ENCODE measurements at places on chromosomes 1 and 21.
A peak's percentile ranks its signal among the peaks of the same experiment; 100 is the strongest.

- DNase-seq: no peak
These were observed 141.8 kb upstream of the ADAMTS5 start for GRCh38 chr21:27108701-27109100.

GRCh38 chr1:246827396-246827795, 103.2 kb downstream of the SCCPDH start:
- DNase-seq: no peak

- DNase-seq: peak; percentile 39
These were observed 8.4 kb upstream of the PAXBP1 start for GRCh38 chr21:32779983-32780382.

- peak; percentile 58 for DNase-seq
These were observed 172.7 kb downstream of the TGFBR3 start for GRCh38 chr1:91712981-91713841.

GRCh38 chr1:234899041-234899729, 229.5 kb downstream of the TOMM20 start:
- no peak for DNase-seq

DNA sequence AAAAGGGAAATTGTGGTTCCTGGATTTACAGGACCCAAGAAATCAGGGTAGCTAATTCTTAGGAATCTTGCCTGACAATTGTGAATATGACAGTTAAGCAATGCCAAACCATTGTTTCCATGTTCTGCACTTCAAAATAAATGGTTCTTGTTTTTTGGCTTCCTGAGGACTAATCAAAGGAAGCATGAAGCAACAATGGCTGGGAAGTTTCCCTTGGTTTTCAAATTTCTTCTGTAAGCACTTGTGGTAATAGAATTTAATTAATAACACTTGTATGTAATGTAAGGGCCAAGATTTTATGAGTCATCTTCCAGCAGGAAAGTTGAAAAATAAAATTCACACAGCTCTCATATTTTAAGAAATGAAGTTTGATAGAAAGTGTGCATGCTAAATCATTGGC, 31.7 kb downstream of the JAM2 start:
- no peak for DNase-seq

GRCh38 chr21:45940091-45940490, 41.5 kb upstream of the COL6A1 start:
- no peak for DNase-seq

- DNase-seq: no peak
These were observed 2.3 kb downstream of the EVA1C start for GRCh38 chr21:32414579-32415358.

- DNase-seq: peak; percentile 72
These were observed 746 bp downstream of the MACF1 start for GRCh38 chr1:39205102-39205780.

DNA sequence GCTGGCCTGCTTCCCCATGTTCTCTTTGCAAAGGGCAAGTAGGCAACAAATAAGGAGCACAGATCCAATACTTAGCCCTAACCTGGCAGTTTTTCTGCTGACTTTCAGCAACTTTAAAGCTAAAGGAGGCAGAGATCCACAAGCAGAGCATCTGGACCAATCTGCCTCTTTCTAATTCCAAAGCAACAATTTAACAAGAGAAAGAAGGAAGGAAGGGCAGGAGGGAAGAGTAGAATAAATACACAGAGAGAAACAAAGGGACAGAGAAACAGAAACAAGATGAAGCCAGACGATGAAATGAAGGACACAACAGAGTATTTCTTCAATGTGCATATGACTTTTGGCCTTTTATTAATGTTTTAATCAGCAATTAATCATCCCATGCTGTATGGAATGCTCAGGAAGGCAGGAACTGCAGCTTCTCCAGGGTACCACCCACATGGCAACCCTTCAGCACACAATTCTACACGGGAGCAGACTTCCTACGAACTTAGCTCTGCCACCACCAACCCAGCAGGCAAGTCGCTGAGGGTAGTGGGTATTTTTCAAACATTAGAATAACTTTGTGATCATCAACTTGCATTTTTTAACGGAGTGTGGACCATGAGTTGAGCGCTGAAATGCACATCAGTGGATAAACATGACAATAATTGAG, 15.3 kb downstream of the CLCC1 start:
- DNase-seq: no peak

DNA sequence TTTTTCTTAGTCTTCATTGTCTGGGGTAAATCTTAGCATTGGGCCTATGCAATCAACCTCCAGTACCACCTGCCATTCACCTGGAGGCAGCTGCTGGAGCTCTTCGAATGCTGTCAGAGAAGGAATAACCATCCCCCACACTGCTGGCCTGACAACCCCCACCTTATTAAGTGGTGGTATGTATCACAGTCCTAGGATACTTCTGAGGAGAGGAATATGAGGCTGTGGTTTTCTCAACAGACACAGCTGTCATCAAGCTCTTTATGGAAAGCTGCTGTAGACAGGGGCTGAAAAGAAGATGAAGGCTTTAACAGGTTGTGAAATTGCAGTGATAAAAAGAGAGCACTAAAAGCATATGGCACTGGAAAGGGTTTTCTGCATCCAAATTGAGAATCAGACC, 61.7 kb downstream of the TSEN15 start:
- no peak for DNase-seq

DNA sequence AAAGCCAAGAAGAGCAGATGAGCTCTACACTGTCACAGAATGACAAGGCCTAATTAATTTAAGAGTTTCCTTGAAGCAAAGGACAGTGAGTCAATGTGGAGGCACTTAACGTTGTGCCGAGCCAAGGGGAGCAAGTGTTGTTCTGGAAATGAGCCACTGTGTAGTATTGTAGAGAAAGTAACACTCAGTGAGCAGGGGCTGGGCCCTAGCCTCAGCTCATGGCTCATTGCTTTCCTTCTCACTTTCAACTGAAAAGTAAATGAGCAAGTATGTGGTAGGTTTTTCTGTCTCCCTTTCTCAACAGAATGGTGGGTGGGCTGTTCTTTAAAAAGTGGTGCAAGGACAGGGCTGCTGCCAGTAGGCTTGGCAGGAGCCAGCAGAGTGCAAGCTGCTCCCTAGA, 11.8 kb upstream of the KIAA0040 start:
- no peak for DNase-seq

GRCh38 chr1:4219111-4219510, 319.0 kb upstream of the C1orf174 start:
- no peak for DNase-seq

GRCh38 chr1:184059887-184060286, 8.4 kb downstream of the TSEN15 start:
- DNase-seq: no peak

Measured in GF-D8 (cell line).